ENCODE measurements at places on chromosomes 7 and 10.
A peak's percentile ranks its signal among the peaks of the same experiment; 100 is the strongest.

- no peak for DNase-seq
Observed at GRCh38 chr7:5478568-5479430, 55.2 kb upstream of the TNRC18 start.

DNA sequence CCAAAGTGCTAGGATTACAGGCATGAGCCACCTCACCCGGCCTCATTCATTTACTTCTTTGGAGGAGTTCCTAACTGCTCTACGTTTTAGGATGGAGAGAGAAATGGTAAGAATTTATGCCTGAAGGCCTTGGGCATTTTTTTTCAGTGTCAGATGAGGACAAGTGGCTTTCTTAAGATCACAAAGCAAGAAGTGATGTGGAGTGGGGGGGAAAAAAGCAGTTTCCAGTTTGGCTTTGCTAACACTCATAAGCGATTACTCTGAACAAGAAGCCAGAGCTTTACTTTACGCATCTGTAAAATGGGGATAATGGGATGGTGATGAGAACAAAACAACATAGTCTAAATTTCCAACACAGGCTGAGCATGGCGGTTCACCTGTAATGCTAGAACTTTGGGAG lies 2.6 kb upstream of the PPIA start:
- no peak for DNase-seq

- DNase-seq, result no peak
Observed at GRCh38 chr10:1210667-1211066, 154.5 kb downstream of the WDR37 start.

DNA sequence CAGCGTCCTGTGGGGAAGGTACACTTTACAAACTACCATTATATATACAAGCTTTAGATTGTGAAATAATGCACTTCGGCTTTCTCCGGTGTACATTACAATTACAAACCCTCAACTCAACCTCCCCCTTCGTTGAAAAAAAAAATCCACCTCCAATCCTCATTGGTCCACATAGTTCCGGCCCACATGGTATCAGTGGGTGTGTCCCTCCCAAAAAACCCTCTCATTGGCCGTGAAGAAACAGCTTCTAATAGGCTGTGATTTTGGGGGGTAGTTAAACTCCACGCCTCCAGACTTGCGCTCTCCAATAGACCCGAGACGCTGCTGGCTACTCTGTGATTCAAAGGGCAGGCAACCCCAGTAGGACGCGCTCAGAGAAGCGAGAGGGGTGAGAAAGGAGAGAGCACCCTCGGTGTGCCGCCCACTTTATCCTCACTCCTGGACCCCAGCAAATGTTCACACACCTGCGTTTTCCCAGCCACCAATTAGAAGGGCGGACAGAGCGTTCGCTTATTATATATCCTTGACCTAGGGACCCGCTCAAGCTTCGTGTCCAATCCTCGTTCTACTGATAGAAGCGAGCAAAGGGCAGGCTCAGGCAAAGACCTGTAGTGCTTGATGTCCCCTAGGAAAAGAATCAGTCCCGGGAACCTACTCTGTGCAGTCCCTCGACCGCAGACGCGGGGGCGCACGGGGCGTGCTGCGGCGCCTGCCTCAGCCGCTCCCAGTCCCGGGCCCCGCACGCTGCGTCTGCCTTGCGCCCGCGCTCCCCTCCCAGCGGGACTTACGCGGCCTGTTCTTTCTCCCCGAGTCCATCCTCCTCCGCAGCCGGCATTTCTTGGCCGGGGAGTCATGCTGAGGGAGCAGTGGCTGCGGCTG lies 991 bp downstream of the PANK1 start:
- peak; percentile 49 for DNase-seq

GRCh38 chr7:85602196-85602595 lies 415.3 kb upstream of the SEMA3D start:
- DNase-seq, result no peak

DNA sequence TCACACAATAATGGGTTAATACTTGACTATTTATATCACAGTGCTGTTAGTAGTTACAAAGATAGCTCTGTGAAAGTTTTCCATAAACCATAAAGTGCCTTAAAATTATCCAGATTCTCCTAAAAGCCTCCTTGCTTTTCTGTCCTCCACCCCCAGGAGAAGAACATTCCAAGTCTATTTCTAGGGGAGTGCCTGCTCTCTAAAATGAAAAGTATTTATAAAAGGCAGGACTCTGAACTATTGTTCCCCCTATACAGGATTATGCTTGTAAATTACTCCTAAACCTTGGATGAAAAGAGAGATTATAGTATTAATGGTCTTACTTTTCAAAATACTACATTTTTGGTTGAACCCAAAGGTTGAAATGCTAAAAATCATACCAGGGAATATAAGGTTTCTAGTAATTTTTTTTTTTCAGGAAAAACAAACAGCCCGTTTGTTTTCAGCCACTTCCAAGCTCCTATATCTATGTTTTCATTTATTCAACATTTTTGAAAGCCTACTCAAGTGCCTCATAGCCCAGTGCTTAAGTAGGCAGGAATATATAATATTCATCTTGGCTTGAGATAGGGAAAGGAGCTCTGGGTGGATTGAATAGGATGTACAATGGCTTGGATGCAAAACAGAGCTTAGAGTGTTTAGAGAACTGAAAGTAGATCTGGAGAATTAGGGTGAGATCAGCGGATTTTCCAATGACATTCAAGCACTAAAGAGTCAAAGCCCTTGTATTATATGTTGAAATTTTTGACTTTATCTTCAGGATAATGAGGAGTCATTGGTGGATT lies 320.7 kb downstream of the GPR37 start:
- no peak for DNase-seq

GRCh38 chr7:103914147-103914899 lies 75.1 kb downstream of the RELN start:
- DNase-seq, result no peak

DNA sequence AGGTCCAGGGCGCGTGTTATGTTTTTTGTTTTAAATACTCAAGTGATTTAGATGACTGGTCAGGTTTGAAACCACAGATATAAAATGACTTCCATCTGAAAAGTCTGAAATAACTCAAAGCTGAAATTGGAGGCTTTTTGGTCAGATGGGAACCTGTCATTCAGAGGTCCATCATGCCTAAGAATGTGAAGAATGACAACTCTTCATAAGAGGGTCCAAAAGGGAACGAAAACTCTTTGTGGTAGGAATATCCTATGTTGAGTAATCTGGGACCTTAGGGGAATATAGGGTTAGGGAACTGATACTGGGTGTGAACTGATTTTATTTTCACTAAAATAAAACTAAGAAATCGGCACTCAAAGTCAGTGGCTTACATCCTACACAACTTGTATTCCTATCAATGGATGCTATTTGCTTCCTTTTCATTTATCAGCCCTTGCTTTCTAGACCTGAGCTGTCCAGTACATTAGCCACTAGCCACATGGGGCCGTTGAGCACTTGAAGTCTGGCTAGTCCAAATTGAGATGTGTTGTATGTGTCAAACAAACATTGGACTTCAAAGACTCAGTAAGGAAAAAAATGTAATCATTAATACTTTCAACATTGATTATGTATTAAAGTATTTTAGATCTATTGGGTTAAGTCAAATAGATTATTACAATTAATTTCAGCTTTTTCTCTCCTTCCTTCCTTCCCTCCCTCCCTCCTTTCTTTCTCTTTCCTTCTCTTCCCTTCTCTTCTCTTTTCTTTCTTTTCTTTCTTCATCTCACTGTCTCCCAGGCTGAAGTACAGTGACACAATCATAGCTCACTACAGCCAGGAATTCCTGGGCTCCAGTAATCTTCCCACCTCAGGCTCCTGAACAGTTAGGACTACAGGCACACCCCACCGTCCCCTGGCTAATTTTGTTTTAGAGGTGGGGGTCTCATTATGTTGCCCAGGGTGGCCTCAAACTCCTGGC lies 56.5 kb upstream of the KDM7A start:
- no peak for DNase-seq

- no peak for DNase-seq
Observed at GRCh38 chr10:49303711-49304110, 4.7 kb downstream of the C10orf71 start.

DNA sequence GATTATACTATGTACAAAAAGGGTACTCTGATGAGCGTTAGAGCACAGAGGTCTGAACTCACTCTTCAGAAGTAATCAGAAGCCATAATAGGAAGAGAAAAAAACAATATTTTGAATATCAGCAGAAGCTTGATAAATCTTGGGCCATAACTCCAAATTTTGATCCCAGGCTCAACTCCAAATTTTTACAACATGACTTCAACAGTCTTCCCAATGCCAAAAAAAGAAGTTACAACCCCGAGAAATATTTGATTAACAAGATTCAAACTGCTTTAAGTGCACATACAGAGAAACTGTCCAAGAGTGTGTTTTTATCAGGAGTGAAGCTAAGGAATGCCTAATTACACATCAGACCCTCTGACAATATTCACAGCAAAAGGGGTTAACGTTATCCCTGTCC lies 7.5 kb downstream of the MPP7 start:
- no peak for DNase-seq

Measured in stimulated activated CD4-positive, alpha-beta T cell treated with anti-CD3 and anti-CD28 coated beads, Interleukin-4, amount 100 ng/mL, for 1 hour (primary cell).